ENCODE measurements at places on chromosomes 11 and 22. TPM values are rescaled to one million over a fixed set of nuclear protein-coding genes. Genes with fewer than 3 reads are reported as not detected.

The LRRC4C gene
- total RNA-seq: 0.35 TPM

The OR8K3 gene
- not detected for total RNA-seq

The PGA5 gene
- 0.12 TPM for total RNA-seq

DNA sequence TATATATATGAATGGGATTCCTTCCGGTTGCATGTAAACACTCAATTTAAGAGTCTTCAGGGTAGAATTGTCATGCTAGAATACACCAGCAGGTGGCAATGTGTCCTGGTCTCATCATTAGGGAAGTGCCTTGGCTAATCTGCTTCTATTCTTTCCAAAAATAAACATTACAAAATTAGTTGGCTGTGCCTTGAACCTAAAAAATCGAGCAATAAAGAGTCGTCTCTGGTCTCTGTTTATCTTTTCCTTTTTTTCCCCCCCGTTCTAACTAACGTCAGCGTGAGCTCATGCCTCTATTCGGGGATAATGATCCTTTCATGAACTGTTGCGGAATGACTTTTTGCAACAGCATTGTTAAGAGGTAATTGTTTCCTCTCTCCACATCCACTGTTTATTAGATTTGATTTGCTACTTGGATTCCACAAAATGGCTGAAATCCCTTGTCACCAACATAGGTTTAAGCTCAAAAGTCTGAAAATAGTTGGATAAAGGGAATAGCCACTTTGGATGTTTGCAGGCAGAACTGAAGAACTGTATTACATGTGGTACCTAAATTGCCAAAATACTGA, 1.2 kb upstream of the ARHGEF12 start:
- DNase-seq: peak; percentile 79
- H3K27ac ChIP-seq: no peak overlapping the region
- H3K4me1 ChIP-seq: peaks cover 27% of the 10 kb centered on the region
- no peaks in the 10 kb centered on the region for H3K27me3 ChIP-seq

DNA sequence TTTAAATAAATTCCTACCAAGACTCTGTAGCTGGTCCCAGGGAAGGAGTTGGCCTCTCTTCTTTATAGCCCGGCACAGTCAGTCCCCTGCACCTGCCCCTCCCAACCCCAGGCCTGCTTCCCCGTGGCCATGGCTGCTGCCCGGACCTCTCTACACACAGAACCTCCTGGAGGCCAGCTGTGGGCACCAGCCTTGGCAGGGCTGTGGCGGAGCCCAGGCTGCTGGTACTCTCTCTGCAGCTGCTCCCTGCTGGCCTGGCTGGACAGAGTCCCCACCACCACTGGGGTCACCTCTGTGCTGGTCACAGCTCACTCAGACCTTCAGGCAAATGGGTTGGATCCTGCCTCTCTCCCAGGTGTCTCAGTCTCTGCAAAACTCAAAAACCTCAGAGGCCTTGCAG, 69.3 kb downstream of the LRP5 start:
- H3K4me1 ChIP-seq: no peaks in the 10 kb centered on the region
- no peaks in the 10 kb centered on the region for H3K27me3 ChIP-seq
- H3K36me3 ChIP-seq: no peaks in the 10 kb centered on the region
- no peak for DNase-seq

DNA sequence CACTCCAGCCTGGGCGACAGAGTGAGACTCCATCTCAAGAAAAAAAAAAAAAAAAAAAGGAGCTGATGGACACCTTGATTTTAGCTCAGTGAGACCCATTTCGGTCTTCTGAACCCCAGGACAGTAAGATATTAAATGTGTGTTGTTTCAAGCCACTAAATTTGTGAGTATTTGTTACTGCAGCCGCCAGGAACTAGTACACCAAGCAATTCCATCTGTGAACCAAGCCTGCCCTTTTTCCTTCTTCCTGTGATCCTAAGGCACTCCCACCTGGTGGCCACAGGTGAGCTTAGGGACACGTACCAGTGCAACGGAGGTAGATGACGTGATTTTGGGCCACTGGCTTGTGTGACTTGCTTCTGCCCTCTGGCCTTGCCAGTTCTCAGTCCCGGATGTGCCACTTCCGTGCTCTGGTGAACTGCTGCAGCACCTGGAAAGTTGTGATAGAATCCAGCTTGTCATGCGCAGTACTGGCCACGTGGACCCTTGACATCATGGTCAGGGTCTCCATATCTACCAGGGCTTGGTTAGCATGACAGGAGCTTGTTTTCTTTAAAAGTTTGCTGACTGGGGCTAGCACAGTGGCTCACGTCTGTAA, 19.6 kb upstream of the ATXN10 start:
- no peak overlapping the region for H3K27ac ChIP-seq
- DNase-seq: no peak
- no peaks in the 10 kb centered on the region for H3K36me3 ChIP-seq
- H3K4me3 ChIP-seq: no peak overlapping the region
- no peaks in the 10 kb centered on the region for H3K27me3 ChIP-seq

DNA sequence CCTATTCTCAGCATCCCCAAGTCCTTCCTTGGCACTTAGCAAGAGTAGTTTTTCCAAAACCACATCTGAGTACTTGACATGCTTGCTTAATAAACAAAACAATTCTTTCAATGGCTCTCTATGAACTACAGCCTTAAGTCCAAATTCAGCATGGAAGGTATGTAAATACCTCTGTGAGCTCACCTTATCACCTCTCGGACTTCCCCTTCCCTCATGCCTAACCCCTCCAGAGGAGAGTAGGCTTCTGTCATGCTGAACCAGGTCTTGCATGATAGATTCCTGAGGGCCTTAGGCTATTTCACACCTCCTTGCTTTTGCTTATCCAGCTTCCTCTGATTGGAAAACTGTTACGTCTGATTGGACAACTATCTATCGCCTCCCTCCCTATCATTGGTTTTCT, 312.9 kb upstream of the CCDC90B start:
- no peak overlapping the region for H3K27ac ChIP-seq
- no peaks in the 10 kb centered on the region for H3K36me3 ChIP-seq
- H3K4me1 ChIP-seq: peaks cover 3% of the 10 kb centered on the region
- no peak overlapping the region for H3K4me3 ChIP-seq
- DNase-seq: peak; percentile 24

- H3K27me3 ChIP-seq: no peaks in the 10 kb centered on the region
- H3K4me1 ChIP-seq: no peaks in the 10 kb centered on the region
- no peak overlapping the region for H3K4me3 ChIP-seq
- no peaks in the 10 kb centered on the region for H3K36me3 ChIP-seq
- peak; percentile 66 for DNase-seq
Measured at GRCh38 chr11:116644941-116645305, 127.9 kb downstream of the BUD13 start.

DNA sequence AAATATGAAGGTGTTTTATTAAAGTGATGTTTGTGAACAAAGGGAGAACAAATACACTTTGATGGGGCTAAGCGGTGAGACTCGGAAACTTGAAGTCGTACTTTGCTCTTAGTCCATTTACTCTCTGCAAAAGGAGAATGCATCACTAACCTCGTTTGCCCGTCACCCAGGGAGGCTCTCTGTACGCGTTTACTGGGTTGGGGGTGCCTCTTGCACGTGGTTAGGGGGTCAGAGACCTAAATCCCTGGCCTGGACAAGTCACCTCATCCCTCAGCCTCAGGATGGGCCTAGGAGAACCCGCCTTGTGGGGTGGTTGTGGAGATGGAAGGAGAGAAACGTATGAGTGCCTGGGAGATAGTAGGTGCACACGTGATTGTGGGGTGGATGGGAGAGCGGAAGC, 803 bp upstream of the IFT27 start:
- DNase-seq: no peak
- H3K4me1 ChIP-seq: peaks cover 7% of the 10 kb centered on the region

GRCh38 chr11:17542249-17542648, 2.0 kb downstream of the USH1C start:
- no peak overlapping the region for H3K4me3 ChIP-seq
- H3K27me3 ChIP-seq: peaks cover 13% of the 10 kb centered on the region
- no peaks in the 10 kb centered on the region for H3K36me3 ChIP-seq
- peaks cover 17% of the 10 kb centered on the region for H3K4me1 ChIP-seq

All from GM23338 (cell line).